ENCODE measurements at places on chromosomes 7 and 10.
A peak's percentile ranks its signal among the peaks of the same experiment; 100 is the strongest.

DNA sequence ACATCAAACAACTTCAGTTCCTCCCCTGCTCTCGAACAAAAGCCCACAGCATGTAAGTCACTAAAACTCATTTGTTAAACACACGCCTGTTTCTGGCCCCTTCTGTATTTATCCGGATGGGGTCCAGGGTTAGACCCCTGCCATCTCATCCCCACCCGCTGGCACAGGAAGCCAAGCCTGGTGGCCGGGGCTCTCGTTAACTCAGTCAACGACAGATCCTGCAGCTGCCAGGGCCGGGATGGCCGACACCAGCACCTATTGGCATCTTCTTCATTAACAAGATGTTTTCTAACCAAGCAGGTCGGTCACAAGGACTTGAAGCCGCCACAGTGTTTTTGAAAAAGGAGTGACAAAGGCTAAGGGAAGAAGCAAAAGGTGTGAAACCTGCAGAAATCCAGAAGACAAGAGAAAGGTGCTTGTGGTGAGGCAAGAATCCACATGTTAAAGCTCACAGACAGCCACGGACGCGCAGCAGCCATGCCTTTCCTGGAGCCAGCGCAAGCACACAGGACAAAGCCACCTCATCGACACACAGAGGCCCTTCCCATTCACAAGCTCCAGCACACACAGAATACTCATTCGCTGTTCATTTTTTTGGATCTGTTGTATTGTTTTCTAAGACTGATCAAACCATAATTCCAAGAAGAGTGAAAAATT, 202.7 kb downstream of the DIP2C start:
- H3K36me3 ChIP-seq = peaks cover 12% of the 10 kb centered on the region
- no peak overlapping the region for H3K4me3 ChIP-seq
- H3K27me3 ChIP-seq = no peaks in the 10 kb centered on the region
- no peak for DNase-seq
- H3K27ac ChIP-seq = peak overlapping the region; percentile 56
- H3K4me1 ChIP-seq = peaks cover 2% of the 10 kb centered on the region

DNA sequence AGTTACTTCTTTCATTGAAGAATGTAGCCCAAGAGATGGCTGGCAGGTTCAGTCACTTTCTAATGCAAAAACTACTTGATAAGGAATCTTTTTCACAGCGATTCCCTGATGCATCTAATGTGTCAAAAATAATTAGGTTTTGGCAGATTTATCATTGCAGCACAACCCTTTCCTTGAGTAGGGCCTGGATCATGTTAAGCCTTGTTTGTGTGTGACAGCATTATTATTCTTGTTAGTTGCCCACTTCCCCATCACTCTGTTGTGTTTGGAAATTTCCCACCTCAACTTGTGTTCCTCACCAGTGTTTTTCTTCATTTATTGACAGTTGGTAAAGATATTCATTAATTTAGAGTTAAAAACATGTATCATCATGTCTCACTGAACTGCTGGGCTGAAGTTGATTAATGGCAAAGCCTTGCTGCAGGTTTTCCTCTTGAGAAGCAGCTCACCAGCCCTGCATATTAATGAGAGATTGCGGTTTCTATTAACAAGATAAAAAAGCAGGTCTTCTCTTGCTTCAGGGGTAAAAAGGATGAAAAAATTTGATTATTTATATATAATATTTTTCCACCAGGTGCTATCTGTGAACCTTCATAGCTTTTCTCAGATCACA, 233.3 kb upstream of the MDFIC start:
- DNase-seq = no peak
- H3K4me3 ChIP-seq = no peak overlapping the region
- no peak overlapping the region for H3K27ac ChIP-seq
- no peaks in the 10 kb centered on the region for H3K36me3 ChIP-seq
- H3K27me3 ChIP-seq = no peaks in the 10 kb centered on the region

DNA sequence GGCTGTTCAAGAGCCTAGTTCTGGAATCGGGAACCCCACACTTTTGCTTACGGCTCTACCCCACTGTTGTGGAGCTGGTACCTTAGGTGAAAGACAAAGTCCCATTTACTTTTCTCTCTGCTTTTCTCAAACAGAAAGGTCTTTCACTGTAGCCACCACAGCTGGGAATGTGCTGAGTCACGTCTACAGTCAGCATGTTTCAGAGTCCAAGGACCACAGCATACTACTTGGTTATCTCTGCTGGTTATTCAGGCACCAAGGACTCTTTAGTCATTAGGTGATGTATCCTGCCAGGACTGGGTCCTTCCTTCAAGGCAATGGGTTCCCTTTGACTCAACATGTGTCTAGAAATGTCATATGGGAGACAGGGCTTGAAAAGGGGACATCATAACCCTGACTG, 266.8 kb upstream of the STEAP1 start:
- H3K4me3 ChIP-seq = no peak overlapping the region
- no peaks in the 10 kb centered on the region for H3K36me3 ChIP-seq
- no peaks in the 10 kb centered on the region for H3K27me3 ChIP-seq
- no peaks in the 10 kb centered on the region for H3K4me1 ChIP-seq
- DNase-seq = no peak

DNA sequence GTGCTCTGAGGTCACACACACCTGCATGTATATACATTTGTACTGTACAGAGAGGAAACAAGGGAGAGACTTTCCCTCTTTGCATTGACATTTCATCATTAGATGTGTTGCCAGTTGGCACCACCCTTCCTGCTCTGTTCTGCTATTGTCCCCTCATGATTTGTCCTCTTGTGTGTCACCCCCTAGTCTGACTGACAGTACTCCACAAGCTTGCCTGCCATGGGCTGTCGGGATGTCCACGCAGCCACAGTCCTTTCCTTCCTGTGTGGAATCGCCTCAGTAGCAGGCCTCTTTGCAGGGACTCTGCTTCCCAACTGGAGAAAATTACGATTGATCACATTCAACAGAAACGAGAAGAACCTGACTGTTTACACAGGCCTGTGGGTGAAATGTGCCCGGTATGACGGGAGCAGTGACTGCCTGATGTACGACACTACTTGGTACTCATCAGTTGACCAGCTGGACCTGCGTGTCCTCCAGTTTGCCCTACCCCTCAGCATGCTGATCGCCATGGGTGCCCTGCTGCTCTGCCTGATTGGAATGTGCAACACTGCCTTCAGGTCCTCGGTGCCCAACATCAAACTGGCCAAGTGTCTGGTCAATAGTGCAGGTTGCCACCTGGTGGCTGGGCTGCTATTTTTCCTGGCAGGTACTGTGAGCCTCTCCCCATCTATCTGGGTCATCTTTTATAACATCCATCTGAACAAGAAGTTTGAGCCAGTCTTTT, 9.4 kb downstream of the CLDN12 start:
- DNase-seq = no peak
- no peaks in the 10 kb centered on the region for H3K27me3 ChIP-seq
- no peak overlapping the region for H3K4me3 ChIP-seq
- peaks cover 3% of the 10 kb centered on the region for H3K4me1 ChIP-seq

- H3K27me3 ChIP-seq = peaks cover 30% of the 10 kb centered on the region
- no peak for DNase-seq
- H3K27ac ChIP-seq = no peak overlapping the region
- H3K36me3 ChIP-seq = no peaks in the 10 kb centered on the region
Observed at GRCh38 chr10:112136486-112137153, 46.9 kb downstream of the GPAM start.

DNA sequence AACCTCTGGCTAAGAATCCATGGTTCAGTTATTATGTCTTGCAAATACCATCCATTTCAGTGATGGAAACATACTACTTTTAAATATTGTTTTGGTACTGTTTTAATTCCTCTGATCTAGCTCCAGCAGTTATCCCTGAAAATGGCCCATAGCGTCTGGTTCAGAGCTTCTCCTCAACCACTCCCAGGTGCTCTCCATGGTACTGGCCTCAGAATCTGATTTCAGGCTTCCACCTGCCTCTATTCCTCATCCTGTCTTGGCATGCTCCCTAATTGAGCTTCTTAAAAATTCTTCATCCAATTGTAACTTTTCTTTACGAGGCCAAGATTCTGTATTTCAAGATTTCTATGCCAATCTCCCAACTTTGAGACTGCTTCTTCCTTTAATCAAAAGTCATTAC, 236.3 kb downstream of the HTR7 start:
- H3K4me3 ChIP-seq = no peak overlapping the region
- no peak overlapping the region for H3K27ac ChIP-seq
- no peaks in the 10 kb centered on the region for H3K36me3 ChIP-seq

DNA sequence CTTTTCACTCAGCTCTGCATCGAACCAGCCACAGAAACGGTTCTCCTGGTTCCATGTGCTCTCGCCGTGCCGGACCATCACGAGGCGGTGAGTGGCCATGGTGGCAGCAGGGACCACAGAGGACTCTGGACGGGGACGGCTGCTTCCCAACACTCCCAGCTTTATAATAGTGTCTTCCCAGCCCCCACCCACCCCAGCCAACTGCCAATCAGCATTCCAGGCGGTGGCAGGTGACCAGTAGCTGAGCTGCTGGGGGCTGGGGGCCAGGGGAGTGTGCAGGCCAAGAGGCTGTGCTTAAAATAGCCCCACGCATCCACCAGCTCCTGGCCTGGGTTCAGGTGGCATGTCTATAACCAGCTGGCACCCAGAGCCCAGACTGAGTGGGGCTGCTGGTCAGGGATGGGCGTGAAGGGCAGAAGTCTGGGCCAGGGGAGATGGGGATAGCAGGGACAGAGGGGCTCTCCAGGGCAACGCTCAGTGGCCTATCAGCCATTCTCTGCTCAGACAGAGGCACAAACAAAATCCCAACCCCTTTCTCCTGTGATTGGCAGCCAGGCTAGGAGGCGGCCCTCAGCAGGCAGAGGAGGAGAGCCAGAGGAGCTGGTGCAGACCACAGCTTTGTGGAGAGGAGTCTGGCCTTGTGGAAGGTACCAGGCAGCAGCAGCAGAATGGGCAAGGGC, at the start of gene PGAM2:
Gene PGAM2, minus strand, starts transcription at position 137 of the 680 bp plus-strand sequence. Its CDS starts 38 bp downstream, at position 99.
- H3K36me3 ChIP-seq = peaks cover 4% of the 10 kb centered on the region
- peak within 1 kb of the TSS; percentile 29 for H3K27ac ChIP-seq
- H3K27me3 ChIP-seq = peaks cover 10% of the 10 kb centered on the region
- peaks cover 8% of the 10 kb centered on the region for H3K4me1 ChIP-seq
- no peak within 1 kb of the TSS for H3K4me3 ChIP-seq
- no peak for DNase-seq

- no peaks in the 10 kb centered on the region for H3K27me3 ChIP-seq
- H3K36me3 ChIP-seq = no peaks in the 10 kb centered on the region
Observed at GRCh38 chr7:34357068-34357467, 300.9 kb upstream of the NPSR1 start.

DNA sequence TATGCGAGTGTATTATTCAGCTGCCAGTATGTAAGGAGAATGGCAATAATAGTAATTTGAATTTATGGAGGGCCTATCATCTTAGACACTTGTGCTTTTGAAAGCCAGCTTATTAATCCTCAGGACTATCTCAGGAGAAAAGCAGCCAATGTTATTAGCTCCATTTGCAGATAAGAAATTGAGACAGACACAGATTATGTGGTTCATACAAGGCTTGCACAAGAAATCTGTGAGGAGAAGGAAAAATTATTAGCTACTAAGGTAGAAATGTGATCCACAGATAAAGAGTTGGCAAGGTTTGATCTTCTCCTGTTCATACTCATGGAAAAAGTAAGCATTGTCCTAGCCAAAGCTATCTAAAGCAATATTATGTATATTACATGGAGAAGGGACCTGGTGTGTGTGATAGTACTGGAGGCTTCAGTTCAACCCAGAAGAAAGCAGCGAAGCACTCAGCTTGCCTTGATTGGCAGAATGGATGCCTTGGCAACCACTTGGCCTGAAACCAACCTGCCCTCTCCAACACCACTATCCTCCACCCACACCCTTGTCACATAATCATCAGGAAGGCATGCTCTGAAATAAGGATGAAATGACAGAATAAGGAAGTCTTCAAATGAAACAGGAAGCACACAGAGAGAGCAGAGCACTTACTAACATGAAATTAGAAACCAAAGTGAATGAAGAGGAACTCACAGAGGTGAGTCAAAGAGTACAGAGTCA, 18.0 kb downstream of the MACC1 start:
- no peak for DNase-seq
- no peaks in the 10 kb centered on the region for H3K27me3 ChIP-seq
- no peak overlapping the region for H3K4me3 ChIP-seq
- H3K36me3 ChIP-seq = peaks cover 6% of the 10 kb centered on the region
- H3K27ac ChIP-seq = peak overlapping the region; percentile 2

DNA sequence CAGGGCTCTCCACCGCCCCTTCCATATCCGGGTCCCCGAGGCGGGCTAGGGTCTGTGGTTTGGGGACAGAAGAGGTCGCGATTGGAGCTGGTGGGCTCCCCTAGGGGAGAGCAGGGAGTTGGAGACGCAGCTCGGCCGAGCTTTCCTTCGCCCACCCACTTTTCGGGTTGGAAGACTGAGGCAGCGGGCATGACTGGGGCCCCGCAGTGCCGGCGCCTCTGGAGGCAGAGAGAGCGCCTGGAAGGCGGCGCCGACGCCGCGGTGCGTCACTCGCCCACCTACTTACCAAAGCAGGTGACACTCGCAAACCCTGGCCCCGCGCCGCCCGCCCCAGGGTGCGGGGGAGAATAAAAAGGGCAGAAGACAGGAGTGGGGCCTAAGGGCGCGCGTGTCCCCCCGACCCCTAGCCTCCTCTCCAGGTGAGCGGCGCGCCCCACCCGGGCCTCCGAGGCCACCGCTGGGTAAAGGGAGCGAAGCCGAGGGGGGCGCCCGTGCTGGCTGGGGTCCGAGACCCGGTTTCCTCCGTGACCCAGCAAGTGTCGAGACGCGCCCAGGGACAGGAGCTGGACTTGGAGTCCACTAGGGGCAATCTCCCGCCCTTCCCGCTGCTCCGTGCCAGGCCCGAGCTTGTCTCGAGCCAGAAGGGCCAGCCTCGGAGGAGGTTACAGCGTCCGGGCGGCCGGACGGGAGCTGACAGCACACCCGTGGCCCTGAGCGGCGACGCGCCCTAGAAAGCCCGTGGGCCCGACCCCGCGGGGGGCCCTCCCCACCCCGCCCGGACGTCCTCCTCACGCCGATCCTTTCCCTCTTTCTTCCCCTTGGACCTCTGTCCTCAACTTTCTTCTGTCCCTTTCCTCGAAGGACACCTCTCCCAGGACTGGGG, 34.4 kb upstream of the GRID1 start:
- H3K27ac ChIP-seq = peak overlapping the region; percentile 56
- peaks cover 8% of the 10 kb centered on the region for H3K4me1 ChIP-seq
- peak overlapping the region; percentile 72 for H3K4me3 ChIP-seq
- peaks cover 58% of the 10 kb centered on the region for H3K27me3 ChIP-seq
- DNase-seq = peak; percentile 37
- no peaks in the 10 kb centered on the region for H3K36me3 ChIP-seq

DNA sequence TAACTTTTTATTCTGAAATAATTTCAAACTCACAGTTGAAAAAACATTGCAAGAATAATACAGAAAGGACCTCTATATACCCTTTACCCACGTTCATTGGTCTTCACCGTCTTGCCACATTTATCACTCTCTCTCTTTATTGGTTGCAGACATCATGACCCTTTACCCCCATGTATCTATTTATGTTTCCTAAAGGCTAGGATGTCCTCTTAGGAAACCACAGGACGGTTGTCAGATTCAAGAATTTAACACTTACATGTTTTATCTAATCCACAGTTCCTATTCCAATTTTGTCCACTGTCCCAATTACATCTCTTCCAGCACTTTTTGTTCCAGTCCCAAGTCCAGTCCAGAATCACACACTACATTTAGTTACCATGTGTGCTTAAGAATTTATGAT, 67.6 kb upstream of the FGFR2 start:
- no peaks in the 10 kb centered on the region for H3K36me3 ChIP-seq
- no peak for DNase-seq
- H3K4me3 ChIP-seq = no peak overlapping the region
- peaks cover 15% of the 10 kb centered on the region for H3K4me1 ChIP-seq
- H3K27ac ChIP-seq = no peak overlapping the region

All from progenitor cell of endocrine pancreas (in vitro differentiated cells).